ENCODE measurements at places on chromosomes 5 and 9.
A peak's percentile ranks its signal among the peaks of the same experiment; 100 is the strongest.

- no peak overlapping the region for H3K27ac ChIP-seq
- H3K4me3 ChIP-seq: no peak overlapping the region
- peaks cover 16% of the 10 kb centered on the region for H3K27me3 ChIP-seq
Observed at GRCh38 chr9:137173796-137174664, 2.2 kb upstream of the TMEM210 start.

GRCh38 chr5:53261245-53261644, 151.7 kb upstream of the MOCS2 start:
- H3K27me3 ChIP-seq: peaks cover 14% of the 10 kb centered on the region
- no peak for DNase-seq
- H3K27ac ChIP-seq: no peak overlapping the region
- no peak overlapping the region for H3K4me3 ChIP-seq
- H3K36me3 ChIP-seq: no peaks in the 10 kb centered on the region

GRCh38 chr9:91915524-91916263, 34.3 kb downstream of the ROR2 start:
- H3K27ac ChIP-seq: no peak overlapping the region
- no peaks in the 10 kb centered on the region for H3K4me1 ChIP-seq
- no peak overlapping the region for H3K4me3 ChIP-seq
- no peak for DNase-seq
- peaks cover 44% of the 10 kb centered on the region for H3K27me3 ChIP-seq

DNA sequence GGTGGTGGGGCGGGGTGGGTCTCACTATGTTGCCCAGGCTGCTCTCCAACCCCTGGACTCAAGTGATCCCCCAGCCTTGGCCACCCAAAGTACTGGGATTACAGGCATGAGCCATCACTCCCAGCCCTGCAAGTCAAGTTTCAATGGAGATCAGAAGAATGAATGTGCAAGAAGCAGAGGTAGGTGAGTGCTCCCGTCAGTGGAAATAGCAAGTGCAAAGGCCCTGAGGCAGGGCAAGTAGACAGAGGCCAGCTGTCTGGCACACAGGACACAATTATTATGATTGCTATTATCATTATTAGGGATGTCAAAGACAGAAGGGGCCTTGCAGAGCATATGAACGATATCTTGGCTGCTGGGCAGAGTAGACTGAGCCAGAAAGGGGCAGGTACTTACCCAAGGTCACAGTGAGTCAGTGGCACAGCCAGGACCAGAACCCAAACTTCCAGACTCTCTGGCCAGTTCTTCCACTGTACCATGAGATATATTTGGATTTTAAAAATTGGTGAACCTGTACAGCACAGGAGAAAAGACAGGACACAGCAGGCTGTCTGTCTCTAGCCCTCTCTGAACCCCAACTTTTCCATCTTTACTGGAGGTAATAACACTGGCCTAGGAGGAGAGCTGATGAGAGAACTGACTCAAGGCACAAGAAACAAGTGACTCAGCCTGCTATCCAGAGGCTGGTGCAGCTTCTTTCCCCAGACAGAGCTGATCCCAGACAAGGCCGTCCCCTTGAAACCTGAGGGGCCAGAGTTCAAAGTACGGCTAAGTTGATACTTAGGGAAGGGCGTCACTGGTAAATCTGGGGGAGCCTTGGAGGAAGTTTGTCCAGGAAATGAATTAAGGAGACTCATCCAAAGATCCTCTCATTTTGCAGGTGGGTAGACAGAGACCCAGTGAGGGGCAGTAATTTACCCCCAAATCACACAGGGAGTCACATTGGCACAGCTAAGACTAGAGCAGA, 1.4 kb downstream of the HDHD3 start:
- H3K4me1 ChIP-seq: peaks cover 13% of the 10 kb centered on the region
- DNase-seq: no peak
- peaks cover 2% of the 10 kb centered on the region for H3K36me3 ChIP-seq
- H3K27ac ChIP-seq: peak overlapping the region; percentile 87
- no peaks in the 10 kb centered on the region for H3K27me3 ChIP-seq

- peak overlapping the region; percentile 68 for H3K27ac ChIP-seq
Observed at GRCh38 chr5:56094579-56095361, 100.0 kb upstream of the IL6ST start.

GRCh38 chr9:108478431-108479332, 377.1 kb downstream of the ACTL7B start:
- no peaks in the 10 kb centered on the region for H3K36me3 ChIP-seq
- no peak overlapping the region for H3K27ac ChIP-seq
- DNase-seq: no peak
- H3K4me1 ChIP-seq: no peaks in the 10 kb centered on the region

DNA sequence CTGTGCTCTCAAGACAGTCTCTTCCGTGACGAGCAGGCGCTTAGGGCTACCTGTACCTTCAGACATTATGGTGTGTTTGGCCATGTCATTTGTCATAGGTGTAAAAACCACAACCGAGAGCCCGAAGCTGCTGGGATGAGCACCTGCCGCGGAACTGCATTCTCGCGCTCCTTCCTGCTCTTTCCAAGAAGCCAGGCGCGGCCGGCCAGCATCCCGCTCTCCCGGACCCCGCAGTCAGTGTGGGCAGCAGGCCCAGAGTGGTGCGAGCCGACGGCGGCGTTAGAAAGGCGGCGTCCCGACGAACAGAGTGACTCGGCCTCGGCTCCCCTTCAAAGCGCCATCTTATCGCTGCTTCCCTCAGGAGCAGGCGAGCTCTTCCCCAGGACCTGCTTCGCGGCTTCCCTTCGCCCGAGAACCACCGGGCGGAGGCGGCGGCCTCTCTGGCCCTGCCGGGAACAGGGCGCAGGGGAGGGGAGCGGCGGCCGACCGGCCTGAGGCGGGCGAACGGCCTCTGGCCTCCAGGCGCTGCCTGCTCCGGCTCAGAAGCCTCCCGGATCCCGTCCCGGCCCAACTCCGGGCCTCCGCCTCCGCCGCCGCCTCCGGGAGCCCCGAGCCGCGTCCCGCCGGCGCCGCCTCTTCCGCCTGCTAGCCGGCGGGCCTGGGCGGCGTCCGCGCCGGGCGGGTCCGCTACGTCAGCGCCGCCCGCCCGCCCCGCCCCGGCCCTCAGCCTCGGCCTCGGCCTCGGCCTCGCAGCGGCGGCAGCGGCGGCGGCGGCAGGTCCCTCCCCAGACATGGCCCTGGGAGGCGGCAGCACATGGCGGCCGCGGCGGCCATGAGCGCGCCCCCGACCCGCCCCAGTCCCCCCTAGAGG, at the start of gene FAM120A:
Gene FAM120A (plus strand): TSS at position 741 of the 871 bp plus-strand sequence. CDS start 231 bp downstream, outside the sequence.
- H3K4me3 ChIP-seq: peak within 1 kb of the TSS; percentile 99
- H3K36me3 ChIP-seq: peaks cover 13% of the 10 kb centered on the region
- peaks cover 25% of the 10 kb centered on the region for H3K4me1 ChIP-seq
- H3K27ac ChIP-seq: peak within 1 kb of the TSS; percentile 97

GRCh38 chr5:117188211-117188610, 613.6 kb upstream of the SEMA6A start:
- no peaks in the 10 kb centered on the region for H3K27me3 ChIP-seq
- no peaks in the 10 kb centered on the region for H3K36me3 ChIP-seq
- H3K27ac ChIP-seq: no peak overlapping the region
- H3K4me1 ChIP-seq: no peaks in the 10 kb centered on the region
- no peak for DNase-seq

GRCh38 chr9:114237781-114238180, 82.4 kb downstream of the COL27A1 start:
- H3K4me1 ChIP-seq: peaks cover 5% of the 10 kb centered on the region
- DNase-seq: no peak
- H3K27ac ChIP-seq: no peak overlapping the region
- H3K36me3 ChIP-seq: no peaks in the 10 kb centered on the region

GRCh38 chr5:23655674-23656073, 148.3 kb downstream of the PRDM9 start:
- H3K4me3 ChIP-seq: no peak overlapping the region
- H3K4me1 ChIP-seq: no peaks in the 10 kb centered on the region
- no peak for DNase-seq

DNA sequence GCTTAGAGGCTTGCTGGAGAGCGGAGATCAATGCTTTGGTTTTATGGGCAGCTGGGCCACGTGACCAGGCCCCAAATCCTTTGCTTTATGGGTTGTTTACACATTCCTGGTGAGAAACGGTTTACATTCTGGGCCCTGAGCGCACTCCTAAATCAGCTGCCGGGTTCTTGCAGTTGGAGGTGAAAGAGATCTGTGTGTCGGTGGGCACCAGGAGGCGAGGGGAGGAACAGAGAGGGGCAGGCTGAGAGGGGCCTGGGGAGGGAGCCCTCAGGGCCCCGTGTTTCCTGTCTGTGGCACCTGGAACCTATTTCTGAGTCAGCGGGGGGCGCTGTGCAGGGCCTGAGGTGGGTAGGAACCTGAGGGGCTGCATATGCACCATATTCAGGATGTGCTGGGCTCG, 63.5 kb upstream of the HAND1 start:
- DNase-seq: no peak
- H3K4me1 ChIP-seq: no peaks in the 10 kb centered on the region
- H3K36me3 ChIP-seq: no peaks in the 10 kb centered on the region

GRCh38 chr9:124098141-124098905, 86.8 kb downstream of the LHX2 start:
- no peak overlapping the region for H3K4me3 ChIP-seq
- H3K27me3 ChIP-seq: peaks cover 64% of the 10 kb centered on the region

GRCh38 chr5:74243634-74244033, 396.9 kb downstream of the ENC1 start:
- DNase-seq: no peak
- no peaks in the 10 kb centered on the region for H3K4me1 ChIP-seq
- no peak overlapping the region for H3K27ac ChIP-seq
- no peak overlapping the region for H3K4me3 ChIP-seq

- H3K27ac ChIP-seq: no peak overlapping the region
- H3K4me3 ChIP-seq: no peak overlapping the region
- H3K27me3 ChIP-seq: peaks cover 7% of the 10 kb centered on the region
Observed at GRCh38 chr5:11056560-11056959, 295.5 kb upstream of the DAP start.

- no peak for DNase-seq
- no peaks in the 10 kb centered on the region for H3K36me3 ChIP-seq
- no peak overlapping the region for H3K4me3 ChIP-seq
- H3K27ac ChIP-seq: no peak overlapping the region
Observed at GRCh38 chr5:19247302-19247701, 740.7 kb downstream of the CDH18 start.

DNA sequence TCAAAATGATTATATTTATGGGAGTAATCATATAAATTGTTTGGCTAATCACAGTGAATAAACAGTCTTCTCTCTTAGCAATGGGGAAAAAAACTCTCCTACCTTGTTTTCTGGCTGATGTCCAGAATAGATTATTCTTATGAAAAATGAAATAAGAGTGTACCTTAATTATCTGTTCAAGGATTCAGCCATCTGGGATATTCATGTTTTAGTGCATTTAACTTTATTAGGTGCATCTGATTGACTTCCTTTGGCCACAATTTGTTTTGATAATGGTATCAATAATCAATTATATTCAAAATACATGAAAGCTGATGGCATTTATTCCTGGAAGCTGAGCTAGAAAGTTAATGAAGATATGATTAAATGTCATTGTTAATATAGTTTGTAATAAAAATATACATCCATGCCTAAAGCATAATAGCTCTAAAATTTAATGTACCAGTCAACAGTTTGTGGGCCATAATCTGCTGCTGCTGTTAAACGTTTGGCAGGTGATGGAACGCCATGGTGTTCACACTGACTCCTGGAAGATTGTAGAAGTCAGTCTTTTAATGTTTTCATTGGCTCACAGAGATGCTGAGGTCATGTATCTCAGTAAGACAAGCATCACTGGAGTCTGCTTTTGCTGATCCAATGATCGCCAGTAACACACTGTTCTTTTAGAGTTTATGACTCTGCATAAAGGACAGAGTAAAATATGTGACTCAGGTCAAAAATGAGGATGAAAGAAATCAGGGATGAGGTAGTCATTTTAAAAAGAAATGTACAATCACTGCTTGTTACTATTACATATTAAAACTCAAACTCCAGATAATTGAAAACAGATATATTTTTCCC, 105.8 kb downstream of the ISL1 start:
- H3K27ac ChIP-seq: no peak overlapping the region
- H3K27me3 ChIP-seq: no peaks in the 10 kb centered on the region
- DNase-seq: no peak

DNA sequence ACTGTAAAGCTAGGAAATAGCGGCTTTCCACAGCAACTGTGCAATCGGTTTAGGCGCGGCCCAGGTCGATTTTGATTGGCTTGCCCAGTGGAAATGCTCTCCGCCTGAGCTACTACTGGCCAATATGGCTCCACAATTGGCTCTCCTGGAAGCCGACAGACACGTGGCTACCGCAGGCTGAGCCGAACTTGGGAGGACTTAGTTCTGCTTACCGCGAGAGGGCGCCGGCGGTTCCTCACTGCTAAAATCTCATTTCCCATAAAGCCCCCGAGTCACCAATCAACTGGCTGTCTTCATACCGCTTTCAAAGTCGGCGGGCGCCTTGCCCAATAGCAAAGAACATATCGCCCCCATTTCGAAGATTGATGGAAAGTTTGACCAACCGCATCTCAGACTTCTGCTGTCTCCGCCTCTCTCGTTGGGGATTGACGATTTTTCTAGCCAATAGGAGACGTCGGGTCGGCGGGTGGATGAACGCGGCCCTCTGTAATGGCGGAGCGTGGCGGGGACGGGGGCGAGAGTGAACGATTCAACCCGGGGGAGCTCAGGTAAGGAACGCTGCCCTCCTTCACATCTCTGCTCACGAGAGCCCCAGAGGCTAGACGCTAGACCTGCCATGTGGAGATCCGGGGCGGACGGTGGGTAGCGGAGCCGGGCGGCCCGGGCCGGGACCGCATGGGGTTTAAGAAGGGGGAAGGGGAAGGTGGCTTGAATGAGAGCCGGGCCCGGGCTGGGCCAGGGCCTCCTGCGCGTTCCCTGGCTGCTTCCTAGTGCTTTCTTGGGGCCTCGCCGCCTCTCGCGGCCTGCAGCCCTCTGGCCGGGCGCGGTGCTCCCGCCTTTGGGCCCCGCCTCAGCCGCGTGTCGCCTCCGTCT, at the start of gene TCERG1:
Gene TCERG1 (plus strand): TSS at position 473 of the 873 bp plus-strand sequence. CDS start 17 bp downstream, at position 490.
- peaks cover 3% of the 10 kb centered on the region for H3K36me3 ChIP-seq
- peak within 1 kb of the TSS; percentile 99 for H3K4me3 ChIP-seq
- peak; percentile 91 for DNase-seq

DNA sequence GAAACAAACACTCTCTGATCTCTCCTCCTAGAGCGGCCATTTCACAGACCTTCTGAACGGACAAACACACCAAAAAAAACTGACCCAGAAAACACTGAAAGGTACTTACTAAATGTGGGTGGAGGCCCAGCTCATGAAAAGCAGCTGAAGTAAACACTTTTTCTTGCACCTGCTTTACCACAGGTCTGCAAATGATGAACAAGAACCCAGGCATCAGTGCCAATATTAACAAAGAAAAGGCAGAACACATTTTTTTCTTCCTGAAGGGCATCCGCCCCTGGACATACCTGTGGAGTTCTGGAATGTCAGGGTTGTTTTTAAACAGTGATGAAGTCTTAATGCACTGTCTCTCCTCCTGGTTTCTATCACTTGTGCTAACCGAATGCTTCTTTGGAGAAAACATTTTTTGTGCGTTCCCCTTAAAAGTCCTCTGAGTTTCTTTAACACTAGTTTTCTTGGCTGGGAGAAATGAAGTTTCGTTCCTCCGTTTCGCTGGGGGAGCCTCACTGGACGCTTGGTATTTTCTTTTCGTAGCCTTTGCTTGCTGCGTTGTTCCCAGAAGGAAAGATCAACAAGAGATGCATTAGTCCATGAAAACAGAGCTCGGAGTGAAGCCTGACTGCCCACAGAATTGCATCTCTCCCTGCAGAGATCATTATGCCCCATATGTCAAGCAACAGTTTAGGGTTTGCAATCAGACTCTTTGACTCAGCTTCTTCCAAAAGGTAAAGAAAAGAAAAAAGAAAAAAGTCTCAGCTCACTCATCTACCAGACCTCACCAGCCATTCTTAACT, 7.4 kb downstream of the DDX31 start:
- peaks cover 2% of the 10 kb centered on the region for H3K36me3 ChIP-seq
- no peak overlapping the region for H3K27ac ChIP-seq
- H3K4me1 ChIP-seq: peaks cover 7% of the 10 kb centered on the region
- DNase-seq: no peak

Data from T-helper 17 cell (primary cell).